ENCODE measurements at places on chromosomes 5 and 9.

- DNase-seq: no peak
Measured at GRCh38 chr9:14466429-14466818, 152.5 kb upstream of the NFIB start.

DNA sequence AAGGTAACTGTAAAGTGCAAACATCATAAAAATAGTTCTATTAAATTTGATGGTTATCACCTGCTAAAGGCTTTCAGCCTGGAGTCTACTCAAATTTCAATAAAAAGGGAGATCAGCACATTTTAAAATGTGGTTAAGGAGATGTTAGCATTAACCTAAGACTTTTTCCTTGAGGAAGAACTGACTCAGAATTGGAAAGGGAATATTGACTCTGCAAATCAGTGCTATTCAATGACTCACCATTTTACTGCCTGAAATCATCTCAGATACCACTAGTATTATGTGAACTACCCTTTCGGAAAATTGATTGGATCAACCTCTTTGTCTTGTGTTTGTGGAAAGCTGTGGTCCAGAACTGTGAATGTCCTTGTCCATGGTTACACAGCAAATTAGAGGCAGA lies 113.3 kb downstream of the ADRB2 start:
- DNase-seq: no peak

- no peak for DNase-seq
Measured at GRCh38 chr5:172420235-172420939, 33.9 kb downstream of the SH3PXD2B start.

GRCh38 chr5:18772475-18772874 lies 1138.2 kb downstream of the TAF11L14 start:
- no peak for DNase-seq

DNA sequence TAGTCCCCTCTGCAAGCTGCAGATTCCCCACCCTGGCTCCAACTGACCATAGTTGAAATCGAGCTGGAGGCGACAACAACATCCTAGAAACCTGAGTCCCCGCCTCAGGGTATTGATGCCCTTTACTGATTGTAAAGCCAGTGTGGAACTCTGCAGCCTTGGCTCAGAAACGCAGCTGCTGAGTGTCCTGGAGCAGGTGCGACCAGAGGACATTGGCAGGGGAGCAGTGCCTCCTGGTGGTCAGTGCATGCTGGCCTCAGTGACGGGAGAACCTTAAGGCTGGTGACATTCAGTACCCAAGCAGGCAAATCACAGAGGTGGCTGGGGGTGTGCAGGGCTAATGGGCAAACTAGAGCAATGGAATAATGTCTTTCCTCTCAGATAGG lies 20.4 kb upstream of the ZNF354B start:
- DNase-seq: no peak

- no peak for DNase-seq
Measured at GRCh38 chr5:173629628-173630027, 13.2 kb upstream of the BOD1 start.

DNA sequence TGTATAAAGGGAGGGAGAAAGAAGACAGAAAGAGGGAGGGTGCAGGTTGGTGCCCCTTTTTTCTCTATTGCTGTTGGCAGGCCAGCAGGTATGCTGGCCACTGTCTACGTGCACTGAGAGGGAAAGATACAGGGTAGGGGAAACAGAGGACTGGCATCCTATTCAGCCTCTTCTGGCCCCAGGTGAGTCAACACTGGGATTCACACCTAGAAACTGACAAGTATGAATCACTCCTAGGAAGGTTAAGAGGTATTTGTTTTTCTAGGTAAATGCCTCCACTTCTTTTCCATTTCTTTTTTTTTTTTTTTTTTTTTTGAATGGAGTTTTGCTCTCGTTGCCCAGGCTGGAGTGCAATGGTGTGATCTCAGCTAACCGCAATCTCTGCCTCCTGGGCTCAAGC lies 2.8 kb upstream of the UBAP1 start:
- DNase-seq: no peak

DNA sequence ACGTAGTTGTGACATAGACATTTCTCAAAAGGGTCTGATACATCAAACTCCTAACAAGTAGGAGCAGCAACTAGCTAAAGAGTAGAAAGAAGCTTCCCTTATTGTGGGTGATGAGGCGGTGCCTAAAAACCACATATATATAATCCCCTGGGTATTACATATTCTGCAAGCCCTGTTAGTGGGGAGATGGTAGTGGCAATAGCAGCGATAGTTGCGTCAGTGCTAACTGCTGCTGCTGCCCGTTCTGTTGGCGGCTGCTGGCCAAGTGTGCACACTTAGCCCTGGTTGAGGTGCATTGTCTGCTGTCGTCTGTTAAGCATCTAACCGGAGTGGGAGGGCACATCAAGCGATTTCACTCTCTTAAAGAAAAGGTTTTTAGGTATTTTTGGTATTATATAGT lies 35.8 kb downstream of the VLDLR start:
- DNase-seq: no peak

GRCh38 chr5:87307796-87308423 lies 40.2 kb downstream of the RASA1 start:
- no peak for DNase-seq

GRCh38 chr5:139670369-139671095 lies 22.4 kb downstream of the CXXC5 start:
- DNase-seq: no peak

- DNase-seq: no peak
Measured at GRCh38 chr5:140011297-140011802, 31.7 kb downstream of the NRG2 start.

- no peak for DNase-seq
Measured at GRCh38 chr9:86410281-86410680, 56.1 kb upstream of the TUT7 start.

DNA sequence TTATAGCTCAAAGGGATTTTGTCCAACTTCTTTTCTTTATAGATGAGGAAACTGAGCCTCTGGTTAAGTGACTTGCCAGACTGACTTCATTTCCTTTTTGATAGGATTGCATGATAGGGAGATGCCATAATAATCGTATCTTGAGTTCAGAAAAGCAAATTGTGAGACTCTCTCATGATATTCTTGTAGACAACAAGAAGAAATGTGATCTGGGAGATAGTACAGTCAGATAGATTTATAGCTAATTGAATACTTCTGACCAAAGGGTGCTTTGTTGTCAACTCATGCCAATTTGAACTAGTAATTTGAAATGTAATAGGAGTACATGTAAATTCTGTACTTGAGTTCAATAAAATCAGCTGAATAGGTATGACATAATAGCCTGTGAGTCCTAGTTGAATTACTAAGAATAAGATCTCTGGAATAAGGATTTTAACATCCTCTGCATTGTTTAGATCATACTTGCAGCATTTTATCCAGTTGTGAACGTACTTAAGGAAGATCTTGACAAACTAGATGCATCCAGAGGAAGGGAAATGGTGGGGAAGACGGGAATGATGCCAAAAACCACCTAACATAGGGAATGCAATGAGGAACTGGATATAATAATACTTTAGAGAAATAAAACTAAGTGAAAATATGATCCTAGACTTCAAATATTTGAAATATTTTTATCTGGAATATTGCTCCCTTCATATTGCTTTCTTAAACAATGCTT lies 25.5 kb downstream of the CWC27 start:
- DNase-seq: no peak

DNA sequence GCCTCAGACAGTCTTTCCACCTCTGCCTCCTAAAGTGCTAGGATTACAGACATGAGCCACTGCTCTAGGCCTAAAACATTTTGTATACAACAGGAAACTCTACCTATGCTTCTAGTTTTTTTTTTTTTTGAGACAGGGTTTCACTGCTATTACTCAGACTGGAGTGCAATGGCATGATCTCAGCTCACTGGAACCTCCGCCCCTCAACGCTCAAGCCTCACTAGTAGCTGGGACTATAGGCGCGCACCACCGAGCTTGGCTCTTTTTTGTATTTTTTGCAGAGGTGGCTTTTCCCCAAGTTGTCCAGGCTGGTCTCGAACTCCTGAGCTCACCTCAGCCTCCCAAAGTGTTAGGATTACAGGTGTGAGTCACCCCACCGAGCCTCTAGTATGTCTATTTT lies 5.4 kb downstream of the HSPA9 start:
- no peak for DNase-seq

GRCh38 chr5:126377424-126377823 lies 45.8 kb upstream of the GRAMD2B start:
- no peak for DNase-seq

DNA sequence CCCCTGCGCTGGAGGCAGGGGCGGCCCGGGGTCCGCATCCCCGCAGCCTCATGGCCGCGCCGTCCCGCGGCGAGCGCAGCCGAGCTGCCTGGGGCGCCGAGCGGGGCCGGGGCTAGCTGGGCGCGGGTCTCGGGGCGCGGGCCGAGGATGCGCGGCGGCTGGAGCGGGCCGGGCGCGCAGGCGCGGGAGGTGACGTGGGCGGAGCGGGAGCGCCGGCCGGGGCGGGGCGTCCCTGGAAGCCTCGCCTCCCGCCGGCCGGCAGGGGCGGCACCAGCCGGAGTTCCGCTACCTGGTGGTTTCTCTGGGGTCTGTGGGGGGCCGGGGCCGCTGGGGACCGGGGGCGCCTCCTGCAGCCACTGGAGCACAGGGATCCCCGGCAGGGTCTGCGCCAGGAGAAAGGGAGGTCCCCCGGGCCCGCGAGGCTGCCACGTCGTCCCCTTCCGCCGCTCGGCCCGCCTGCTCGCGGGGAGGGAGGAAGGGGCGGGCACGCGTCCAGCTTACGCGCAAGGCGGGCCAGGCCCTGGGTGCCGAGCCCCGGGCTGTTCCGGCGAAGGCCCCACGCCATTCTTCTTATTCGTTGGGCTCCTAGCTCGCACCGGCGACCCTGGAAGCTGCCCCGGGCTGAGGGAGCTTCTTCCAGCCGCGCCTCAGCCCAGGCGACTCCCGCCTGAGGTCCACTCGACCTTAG lies at the start of gene LPCAT1:
TSS of gene LPCAT1 (minus strand) at position 168 of the 688 bp plus-strand sequence. CDS start at position 52, 116 bp downstream.
- peak; percentile 30 for DNase-seq

GRCh38 chr9:79735023-79735779 lies 163.4 kb downstream of the TLE4 start:
- no peak for DNase-seq

DNA sequence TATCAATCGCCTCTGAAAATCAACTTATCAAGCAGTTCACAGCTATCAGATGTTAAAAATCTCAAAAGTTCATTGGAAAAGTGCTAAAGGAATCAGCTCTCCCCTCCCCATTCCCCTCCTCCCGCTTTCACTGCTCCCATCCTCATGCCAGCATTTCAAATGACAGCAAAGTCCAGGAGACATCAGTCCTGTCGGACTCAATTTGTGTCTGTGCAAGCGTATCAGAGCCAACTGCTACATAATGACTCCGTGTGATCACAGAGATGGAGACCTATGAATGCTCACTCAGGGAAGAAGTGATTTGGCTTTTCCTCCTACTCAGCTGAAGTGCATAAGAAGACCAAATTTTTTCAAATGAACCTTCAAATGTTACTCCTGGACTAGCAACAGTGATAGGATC lies 937.2 kb upstream of the DMAC1 start:
- DNase-seq: no peak

DNA sequence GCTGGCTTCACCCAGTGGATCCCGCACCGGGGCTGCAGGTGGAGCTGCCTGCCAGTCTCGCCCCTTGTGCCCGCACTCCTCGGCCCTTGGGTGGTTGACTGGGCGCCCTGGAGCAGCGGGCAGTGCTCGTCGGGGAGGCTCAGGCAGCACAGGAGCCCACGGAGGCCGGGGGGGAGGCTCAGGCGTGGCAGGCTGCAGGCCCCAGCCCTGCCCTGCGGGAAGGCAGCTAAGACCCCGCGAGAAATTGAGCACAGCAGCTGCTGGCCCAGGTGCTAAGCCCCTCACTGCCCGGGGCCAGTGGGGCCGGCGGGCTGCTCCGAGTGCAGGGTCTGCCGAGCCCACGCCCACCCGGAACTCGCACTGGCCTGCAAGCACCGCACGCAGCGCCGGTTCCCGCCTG lies 3.7 kb upstream of the ADAMTS6 start:
- DNase-seq: no peak

GRCh38 chr5:149693021-149693420 lies 37.1 kb upstream of the PPARGC1B start:
- no peak for DNase-seq

GRCh38 chr5:167167191-167167795 lies 1124.2 kb upstream of the WWC1 start:
- no peak for DNase-seq

DNA sequence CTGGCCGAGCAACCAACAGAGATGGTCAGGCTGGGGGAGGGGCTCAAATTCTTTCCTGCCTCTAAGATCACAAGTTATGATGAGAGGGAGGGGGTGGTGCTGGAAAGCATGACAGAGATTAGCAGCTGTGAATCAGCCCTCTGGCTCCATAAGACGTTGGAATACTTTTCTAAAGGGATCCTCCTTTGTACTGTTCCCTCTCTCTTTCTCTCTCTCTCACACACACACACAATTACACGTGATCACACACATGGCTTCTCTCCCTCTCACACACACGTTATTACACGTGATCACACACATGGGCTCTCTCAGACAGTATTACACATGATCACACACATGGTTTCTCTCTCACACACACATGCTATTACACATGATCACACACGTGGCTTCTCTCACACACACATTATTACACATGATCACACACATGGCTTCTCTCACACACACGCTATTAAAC lies at the start of gene SLC45A2:
TSS of gene SLC45A2 (minus strand) at position 23 of the 454 bp plus-strand sequence. CDS start 110 bp downstream, outside the sequence.
- DNase-seq: no peak

GRCh38 chr5:131627207-131627865 lies 7.7 kb downstream of the RAPGEF6 start:
- no peak for DNase-seq

DNA sequence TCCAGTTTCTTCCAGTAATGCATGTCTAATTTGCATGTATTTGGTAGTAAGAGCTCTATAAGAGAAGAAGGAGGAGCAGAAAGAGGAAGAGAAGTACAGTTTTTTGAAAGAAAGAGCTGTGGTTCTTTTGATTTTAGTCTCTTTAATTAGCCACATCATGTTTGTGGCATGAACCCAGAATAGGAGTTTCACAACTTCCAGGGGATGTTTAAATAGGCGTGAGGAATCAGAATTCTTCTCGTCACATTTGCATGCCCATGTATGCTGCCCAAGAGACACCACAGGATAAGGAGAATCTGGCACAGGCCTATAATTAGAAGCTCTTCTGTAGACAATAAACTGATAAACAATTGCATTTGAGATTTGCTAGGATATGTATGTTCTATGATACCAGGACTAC lies 78.7 kb downstream of the GAS1 start:
- DNase-seq: no peak

- no peak for DNase-seq
Measured at GRCh38 chr5:59428391-59428790, 465.1 kb downstream of the PDE4D start.

- no peak for DNase-seq
Measured at GRCh38 chr5:14061106-14061505, 82.0 kb upstream of the TRIO start.

DNA sequence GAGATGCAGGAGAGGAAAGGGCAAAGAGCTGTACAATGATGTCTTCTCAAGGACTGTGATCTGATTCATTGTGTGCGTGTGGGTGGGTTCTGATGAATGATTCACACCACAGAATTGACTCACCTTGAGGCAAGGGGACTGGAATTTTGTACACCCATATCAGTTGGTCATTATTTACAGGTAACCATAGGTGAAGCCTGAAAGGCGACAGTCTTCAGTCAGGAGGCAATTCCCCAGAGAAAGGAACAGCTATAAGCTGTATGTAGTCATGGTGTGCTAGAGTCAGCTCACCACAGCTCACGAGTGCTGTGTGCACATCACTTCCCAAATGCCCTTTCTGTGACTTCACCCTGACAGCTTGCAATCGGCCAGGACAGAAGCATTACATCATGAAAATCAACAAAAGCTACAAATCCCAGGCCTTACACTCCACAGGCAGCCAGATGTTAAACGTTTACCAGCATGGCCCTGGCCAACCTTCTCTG lies 87.6 kb upstream of the RPS23 start:
- no peak for DNase-seq

- no peak for DNase-seq
Measured at GRCh38 chr5:110768138-110768860, 29.5 kb downstream of the SLC25A46 start.

GRCh38 chr9:137457406-137458193 lies 1.5 kb downstream of the NSMF start:
- DNase-seq: no peak

Measured in stimulated activated CD8-positive, alpha-beta memory T cell treated with anti-CD3 and anti-CD28 coated beads, Interleukin-4, amount 100 ng/mL, for 1 hour (primary cell).